ENCODE measurements at places on chromosomes 3 and 15.

DNA sequence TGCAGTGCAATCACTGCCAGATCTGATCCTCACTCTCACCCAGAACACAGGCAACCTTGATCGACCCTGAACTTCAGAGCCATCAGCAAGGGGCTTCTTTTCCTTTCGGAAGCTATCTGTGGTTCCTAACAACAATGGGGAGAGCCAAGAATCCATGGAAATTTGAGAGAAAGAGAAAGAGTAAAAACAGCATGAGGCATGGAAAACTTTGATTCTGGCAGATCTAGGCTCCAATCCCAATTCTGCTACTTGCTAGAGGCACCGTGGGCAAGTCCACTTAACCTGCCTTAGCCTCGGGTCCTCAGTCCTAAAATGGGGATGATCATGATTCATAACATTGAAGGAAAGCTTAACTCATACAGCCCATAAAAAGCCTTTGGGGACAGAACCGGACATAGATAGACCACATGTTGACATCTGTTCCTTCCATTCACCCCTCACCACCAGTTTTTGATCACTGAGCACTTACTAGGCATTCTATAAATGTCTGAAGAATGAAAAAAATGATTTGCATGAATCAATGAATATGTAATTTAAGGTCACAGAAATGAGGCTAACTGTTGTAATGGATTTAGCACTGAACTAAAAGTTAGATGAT, 605.7 kb upstream of the CFAP20DC start:
- DNase-seq = no peak

GRCh38 chr3:111471831-111472230, 70.2 kb upstream of the CD96 start:
- peak; percentile 13 for DNase-seq

DNA sequence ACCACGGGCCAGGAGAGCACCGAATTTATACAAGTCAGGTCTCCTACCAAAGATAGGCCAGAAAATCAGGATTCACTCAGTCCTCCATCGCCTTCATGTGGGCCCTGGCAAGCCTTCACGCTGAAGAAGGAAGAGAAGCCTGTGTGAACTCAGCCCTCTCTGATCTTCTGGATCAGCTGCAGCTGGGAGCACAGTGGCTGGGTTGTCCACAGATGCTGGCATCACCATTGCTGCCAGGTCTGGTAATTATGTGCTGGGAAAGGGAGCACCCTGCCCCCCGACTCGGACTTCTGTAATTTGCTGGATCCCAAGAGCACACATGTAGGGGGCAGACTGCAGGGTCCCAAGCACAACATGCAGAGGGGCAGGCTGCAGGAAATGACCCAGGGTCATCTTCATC, 12.4 kb upstream of the PDE8A start:
- no peak for DNase-seq

GRCh38 chr3:127865941-127866340, 43.6 kb upstream of the MGLL start:
- peak; percentile 66 for DNase-seq

GRCh38 chr3:78015856-78016255, 976.0 kb downstream of the ROBO2 start:
- DNase-seq = no peak

GRCh38 chr15:80633221-80633620, 61.9 kb upstream of the ABHD17C start:
- no peak for DNase-seq

DNA sequence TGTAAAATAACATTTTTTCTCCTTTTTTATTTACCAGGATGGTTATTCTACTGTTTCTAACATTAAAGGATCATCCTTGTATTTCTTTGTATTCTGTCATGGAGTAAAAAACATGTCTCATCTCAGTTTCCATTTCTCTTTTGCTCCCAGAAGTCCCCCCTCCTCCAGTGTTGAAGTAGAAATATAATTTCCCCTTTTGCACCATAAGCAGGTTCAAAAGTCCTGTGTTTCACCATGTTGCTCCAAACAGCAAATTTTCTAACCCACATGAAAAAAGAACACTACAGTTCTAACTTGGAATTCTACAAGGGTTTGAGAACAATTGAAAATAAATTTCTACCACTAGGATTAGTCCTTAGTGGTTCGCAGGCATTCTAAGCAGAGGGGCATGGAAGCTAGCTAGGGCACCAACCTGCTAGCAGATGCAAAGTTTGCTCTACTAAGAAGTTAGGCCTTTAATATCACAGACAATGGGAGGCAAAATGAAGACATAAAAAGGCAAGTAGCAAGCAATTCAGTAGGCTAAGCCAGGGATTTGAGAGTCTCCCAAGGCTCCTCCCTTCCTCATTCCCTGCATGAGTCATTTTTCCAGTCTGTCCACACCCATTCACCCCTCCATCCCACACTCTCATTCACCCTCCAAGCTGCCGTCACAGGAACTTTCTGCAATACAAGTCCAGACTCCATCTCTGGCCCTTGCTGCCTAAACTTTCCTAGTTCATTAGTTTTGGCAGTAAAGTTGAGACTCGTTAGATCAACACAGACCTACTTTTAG, 2.3 kb upstream of the MBNL1 start:
- peak; percentile 97 for DNase-seq

DNA sequence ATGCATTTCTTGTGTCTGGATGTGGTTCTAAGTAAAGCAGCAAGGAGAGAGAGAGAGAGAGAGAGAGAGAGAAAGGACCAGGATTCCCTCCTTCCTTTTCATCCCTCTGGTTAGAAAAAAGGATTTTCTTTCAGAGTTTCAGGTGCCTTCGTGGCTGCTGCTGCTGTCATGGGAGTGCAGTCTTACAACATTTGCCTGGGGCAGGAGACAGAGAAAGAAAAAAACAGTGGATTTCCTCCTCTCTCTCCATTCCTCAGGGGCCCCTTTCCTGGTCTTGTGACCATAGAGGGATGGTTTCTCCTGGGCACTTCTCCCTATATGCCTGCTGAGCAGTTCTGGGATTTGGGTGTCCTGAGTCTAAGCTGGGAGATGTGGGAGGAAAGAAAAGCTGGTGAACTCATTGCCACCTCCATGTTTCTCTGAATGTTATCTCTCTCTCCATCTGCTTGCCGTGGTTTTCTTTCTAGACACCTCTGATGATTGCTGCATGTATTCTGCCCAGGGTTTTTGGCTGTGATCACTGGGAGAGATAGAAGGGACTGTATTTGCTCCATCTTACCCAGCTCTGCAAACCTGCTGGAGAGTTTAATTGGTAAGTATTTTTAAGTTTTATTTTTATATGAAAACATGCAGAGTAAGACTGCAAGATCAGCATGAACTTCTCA, 142.4 kb upstream of the RGMA start:
- DNase-seq = no peak

DNA sequence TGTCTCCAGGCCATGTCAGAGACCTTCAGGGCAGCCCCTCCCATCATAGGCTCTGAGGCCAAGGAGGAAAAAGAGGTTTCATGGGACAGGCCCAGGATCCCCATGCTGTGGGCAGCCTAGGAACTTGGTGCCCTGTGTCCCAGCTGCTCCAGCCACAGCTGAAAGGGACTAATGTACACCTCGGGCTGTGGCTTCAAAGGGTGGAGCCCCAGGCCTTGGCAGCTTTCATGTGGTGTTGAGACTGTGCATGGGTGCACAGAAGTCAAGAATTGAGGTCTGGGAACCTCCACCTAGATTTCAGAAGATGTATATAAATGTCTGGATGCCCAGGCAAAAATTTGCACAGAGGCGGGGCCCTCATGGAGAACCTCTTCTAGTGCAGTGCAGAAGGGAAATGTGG, 6.6 kb upstream of the SSR3 start:
- no peak for DNase-seq

DNA sequence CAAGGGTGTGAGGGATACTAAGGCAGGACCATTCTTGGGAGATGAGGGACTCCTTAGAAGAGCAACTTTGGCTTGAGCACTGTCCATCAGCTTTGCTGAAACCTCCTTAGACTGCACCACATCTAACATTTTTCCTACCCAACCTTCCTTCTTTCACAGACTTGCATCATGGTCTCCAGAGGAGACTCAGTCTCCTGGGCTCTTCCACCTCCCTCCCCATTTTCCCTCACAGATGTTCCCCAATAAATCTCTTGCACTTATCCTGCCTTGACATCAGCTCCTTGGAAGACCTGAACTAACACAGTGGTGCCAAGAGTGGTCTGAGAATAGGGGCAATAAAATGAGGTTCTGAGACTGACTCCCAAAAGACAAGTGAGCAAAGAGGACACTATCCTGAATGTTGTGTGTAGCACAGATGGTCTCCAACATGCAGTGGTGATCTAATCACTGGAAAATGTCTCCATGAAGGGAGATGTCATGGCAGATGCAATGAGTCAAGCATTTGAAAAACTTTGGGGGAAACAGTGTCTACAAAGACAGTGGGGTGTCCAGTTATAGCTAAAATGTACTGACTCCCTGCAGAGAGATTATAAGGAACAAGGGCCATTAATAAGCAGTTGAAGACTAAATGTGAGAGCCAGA, 26.0 kb upstream of the BOC start:
- peak; percentile 9 for DNase-seq

DNA sequence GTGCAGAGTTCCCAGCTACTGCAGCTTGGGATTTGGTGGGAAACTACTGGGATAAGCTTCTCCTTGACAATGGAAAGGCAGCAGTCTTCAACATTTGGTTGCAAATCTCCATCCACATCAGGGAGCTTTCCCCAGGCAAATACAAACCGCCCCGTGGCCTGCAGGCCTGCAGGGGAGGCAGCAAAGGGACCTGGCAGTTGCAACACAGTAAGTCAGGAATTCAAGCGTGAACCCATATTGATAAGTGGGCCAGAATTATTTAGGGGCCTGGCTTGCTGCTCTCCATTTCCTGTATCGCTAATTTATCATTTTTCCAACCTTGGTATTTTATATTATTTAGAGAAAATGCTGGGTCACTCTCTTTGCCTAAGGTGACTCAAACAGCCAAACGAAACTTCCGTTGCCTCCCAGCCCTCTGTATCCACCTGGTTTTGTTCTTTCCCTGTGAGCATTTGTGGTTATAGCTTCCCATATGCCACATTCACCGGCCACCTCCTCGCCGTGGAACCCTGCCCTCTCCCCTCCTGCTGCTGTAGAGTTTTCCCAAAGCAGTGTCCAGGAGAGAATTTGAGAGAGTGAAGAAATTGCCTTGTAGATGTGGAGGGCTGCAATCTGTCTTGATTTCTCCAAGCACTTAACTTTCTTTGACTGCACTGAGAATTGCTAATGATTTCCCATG, 34.8 kb downstream of the B3GALNT1 start:
- DNase-seq = no peak

- no peak for DNase-seq
Observed at GRCh38 chr3:43442872-43443395, 156.6 kb downstream of the SNRK start.

GRCh38 chr15:43771816-43772215, 5.0 kb downstream of the ELL3 start:
- DNase-seq = peak; percentile 28

DNA sequence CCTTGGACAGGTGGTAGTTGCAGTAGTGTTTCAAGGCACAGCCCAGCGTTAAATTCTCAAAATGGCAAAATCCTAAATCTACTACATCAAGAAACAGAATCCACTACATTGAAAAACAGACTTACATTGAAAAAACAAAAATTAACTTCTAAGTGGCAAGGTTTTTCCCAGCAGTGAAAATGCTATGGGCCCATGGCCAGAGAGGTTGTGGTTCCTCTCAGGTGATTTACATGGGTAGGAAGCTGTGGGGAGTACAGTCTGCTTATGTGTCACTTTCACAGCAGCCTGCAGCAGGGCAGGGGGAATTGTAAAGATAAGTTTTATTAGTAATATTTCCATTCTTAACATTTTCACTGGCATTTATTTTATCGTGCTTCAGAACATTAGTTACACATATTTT, 24.9 kb downstream of the TTC14 start:
- no peak for DNase-seq

DNA sequence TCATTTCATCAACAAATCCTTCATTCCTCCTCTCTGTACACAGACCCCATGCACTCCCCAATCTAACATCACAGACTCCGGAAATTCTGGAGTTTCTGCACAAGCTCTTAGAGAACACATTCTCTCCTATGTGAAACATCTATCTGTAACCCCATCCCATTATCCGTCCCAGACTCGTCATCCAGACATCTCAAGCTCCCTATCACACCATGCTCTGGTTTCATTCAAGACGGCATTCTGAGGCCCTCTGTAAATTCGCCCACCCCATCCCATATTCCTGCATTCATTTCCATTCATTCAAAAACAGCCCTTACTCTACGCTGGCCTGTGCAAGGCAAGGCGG, 575 bp downstream of the LEO1 start:
- DNase-seq = no peak

GRCh38 chr15:74422265-74422651, 11.5 kb downstream of the SEMA7A start:
- DNase-seq = no peak

- no peak for DNase-seq
Observed at GRCh38 chr3:20013396-20013795, 1.3 kb upstream of the PP2D1 start.

DNA sequence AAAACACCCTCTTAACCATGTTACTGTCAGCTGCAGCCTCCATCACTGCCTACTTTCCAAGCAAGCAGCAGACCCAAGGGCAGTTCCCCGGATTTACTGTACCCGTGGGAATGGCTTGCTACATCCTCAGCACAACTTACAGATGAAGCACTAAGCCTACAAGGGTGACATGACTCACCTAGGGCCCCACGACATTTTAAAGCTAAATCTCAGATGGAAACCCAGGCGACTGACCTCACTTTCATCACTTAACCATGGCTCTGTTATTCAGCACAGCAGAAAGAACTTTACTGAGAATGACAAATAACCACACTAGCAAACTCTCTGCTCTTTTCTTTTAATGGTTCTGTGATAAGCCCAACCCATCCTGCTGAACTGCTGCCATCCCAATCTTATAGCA, 65.6 kb downstream of the SUMF1 start:
- DNase-seq = peak; percentile 67

- DNase-seq = no peak
Observed at GRCh38 chr3:172617976-172618375, 92.9 kb downstream of the NCEH1 start.

- DNase-seq = peak; percentile 95
Observed at GRCh38 chr15:69305204-69305931, 6.7 kb downstream of the PAQR5 start.
